ENCODE measurements at places on chromosomes 7 and 10.

- DNase-seq = no peak
These were observed 23.5 kb downstream of the AOC1 start for GRCh38 chr7:150875791-150876190.

GRCh38 chr7:1068619-1069018, 19.3 kb upstream of the GPER1 start:
- no peak for DNase-seq

- no peak for DNase-seq
These were observed 19.0 kb downstream of the AQP1 start for GRCh38 chr7:30930621-30931020.

DNA sequence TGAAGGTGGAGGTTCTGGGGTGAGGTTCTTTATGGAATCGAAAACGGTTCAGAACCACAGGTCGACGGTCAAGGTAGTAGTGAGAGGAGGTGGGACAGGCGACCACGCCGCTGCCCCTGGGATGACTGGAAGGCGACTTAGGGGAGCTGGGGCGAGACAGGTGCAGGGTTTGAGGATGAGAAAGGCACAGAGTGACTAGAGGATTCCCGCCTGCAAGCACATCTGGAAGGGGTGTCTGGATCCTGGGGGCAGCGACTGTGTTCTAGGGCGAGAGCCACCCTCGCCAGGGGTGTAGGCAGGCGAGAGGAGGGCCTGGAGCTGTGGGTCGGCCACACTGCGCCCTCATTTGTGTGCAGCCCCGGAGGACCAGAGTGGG, 468 bp upstream of the IRF5 start:
- no peak for DNase-seq

- DNase-seq = no peak
These were observed 107.2 kb upstream of the TRIM24 start for GRCh38 chr7:138352570-138353461.

- no peak for DNase-seq
These were observed 552.1 kb downstream of the TFEC start for GRCh38 chr7:115478426-115478825.

- DNase-seq = no peak
These were observed 120.4 kb upstream of the STEAP1 start for GRCh38 chr7:90033850-90034249.

- DNase-seq = no peak
These were observed 31.0 kb downstream of the CYP3A5 start for GRCh38 chr7:99648843-99649242.

DNA sequence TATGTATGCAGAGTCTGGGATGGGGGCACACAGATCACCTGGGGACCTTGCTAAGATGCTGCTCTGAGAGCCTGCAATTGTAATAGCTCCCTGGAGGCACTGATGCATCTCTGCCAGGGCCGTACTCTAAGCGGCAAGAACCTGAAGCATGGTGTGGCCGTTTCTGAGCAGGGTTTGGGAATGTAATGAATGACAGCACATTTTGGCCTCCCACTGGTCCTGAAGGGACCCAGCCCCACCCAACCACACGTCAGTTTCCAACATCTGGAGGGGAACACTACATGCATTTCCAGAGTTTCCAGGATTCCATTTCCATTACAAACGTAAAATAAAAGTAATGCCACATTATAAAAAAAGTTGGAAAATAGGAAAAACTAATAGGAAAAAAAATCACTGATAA, 14.0 kb downstream of the ZCCHC24 start:
- DNase-seq = no peak

DNA sequence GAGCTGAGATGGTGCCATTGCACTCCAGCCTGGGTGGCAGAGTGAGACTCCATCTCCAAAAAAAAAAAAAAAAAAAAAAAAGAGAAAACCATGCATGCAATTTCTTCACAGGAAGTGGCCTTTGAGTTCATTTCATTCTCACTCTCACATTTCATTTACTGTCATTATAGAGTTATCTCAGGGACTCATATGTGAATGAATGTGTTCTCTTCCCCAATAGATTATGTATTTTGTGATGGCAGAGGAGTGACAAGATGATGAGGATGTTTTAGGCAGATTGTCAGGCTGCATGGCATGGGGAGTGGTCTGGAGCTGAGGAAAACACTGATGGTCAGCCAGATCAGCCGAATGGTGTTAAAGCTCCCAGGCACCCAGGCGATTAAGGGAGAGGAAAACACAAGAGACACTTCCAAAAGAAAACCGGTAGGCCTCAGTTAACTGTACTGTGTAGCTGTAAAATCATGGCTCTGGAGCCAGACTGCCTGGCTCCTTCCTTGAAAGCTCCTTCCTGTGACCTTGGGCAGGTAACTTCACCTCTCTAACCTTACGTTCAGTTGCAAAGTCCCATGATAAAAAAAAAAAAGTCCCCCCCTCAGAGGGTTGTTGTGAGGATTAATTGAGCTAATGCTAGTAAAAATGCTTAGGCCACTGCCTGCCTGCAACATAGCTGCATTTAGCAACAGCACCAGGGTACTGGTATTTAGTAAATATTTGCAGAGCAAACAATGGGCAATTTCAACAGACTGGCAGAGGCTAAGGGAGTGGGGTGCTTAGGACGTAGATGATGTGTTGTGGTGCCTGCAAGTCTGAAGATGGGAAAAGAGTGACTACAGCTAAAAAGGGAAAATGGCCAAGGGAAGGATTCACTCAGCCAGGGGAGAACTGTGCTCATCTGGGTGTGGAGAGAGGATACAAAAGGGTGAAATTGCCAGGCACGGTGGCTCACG, 6.9 kb downstream of the FRAT2 start:
- DNase-seq = no peak

DNA sequence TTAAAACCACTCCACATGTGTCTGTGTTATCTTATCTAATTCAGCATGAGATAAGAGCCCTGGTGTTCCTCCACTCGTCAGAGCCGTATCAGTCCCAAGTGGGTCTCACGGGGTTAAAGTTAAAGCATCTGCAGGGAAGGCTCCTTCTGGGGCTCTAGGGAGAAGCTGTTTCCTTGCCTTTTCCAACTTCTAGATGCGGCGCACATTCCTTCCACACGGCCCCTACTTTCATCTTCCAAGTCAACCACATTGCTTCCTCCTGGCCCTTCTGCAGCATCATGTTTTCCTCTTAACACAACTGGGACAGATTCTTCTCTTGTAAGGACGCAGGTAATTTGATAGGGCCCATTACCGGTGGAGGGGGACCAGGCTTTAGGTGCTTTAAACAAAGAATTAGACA, 620.1 kb upstream of the DPP6 start:
- no peak for DNase-seq

GRCh38 chr7:29970158-29970557, 19.4 kb downstream of the SCRN1 start:
- DNase-seq = no peak

GRCh38 chr10:13079776-13080050, 20.2 kb upstream of the OPTN start:
- no peak for DNase-seq

DNA sequence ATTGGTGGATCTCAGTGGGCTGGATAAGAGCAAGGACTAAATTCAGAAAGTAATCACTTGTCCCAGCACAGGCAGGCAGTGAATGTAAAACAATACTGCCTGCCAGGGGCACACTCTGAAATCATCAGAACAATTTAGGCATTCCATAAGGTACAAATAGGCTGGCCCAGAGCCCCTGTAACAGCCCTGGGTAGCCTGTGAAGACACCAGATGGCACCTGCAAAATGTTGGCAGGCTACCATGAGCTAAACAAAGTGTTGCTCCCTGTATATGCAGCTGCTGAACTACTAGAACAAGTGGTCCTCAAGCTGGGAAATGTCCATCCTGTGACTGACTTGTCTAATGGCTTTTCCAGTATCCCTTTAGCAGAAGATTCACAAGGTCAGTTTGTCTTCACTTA, 3.0 kb upstream of the PRSS37 start:
- no peak for DNase-seq

- DNase-seq = no peak
These were observed 34.8 kb upstream of the HNRNPH3 start for GRCh38 chr10:68296843-68297663.

GRCh38 chr7:79951415-79951814, 183.2 kb upstream of the GNAI1 start:
- DNase-seq = no peak

Data from stimulated activated CD4-positive, alpha-beta T cell treated with anti-CD3 and anti-CD28 coated beads, Interleukin-1b, Interleukin-23, amount 100 ng/mL, for 24 hours (primary cell).